ENCODE measurements at places on chromosomes 5 and 9.

GRCh38 chr9:17490110-17490509 is 88.8 kb upstream of the SH3GL2 start:
- no peak for DNase-seq

DNA sequence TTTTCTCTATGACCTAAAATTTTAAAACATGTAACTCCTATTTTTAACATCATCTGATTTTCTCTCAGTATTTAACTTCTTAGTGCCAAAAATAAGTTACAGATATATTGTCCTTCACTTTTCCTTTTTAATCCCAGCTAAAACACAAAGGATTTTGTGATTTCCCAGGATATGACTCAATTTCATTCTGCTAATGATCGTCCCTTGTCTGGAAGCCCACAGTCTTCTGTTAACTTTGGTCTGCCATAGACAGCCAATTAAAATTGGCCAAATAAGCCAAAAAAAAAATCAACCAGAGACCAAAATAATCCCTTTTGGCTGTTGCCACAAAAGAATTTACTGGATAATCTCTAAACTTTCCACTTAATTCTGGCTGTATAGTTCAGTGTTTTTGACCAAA is 124.5 kb upstream of the FST start:
- DNase-seq = no peak

- DNase-seq = no peak
These were observed 22.6 kb downstream of the MRRF start for GRCh38 chr9:122287214-122287720.

GRCh38 chr5:164962329-164962961 is 1457.0 kb downstream of the MAT2B start:
- no peak for DNase-seq

DNA sequence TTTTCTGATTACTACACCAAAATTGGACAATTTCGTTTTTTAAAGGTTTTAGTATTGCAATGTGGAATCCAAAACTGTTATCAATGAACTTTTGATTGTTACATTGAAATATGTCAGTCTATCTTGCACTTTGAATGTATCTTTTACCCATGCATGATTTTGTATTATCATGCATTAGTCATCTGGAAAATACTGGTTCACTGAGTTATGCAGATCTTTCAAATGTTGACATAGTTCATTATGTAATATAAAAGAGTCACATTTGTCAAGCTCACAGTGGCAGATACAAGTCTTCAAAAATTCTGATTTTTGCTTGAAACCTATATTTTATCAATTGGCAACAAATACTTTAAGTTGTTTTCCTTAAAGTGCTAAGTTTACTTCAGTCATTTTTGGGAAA is 85.2 kb downstream of the NR3C1 start:
- DNase-seq = no peak

DNA sequence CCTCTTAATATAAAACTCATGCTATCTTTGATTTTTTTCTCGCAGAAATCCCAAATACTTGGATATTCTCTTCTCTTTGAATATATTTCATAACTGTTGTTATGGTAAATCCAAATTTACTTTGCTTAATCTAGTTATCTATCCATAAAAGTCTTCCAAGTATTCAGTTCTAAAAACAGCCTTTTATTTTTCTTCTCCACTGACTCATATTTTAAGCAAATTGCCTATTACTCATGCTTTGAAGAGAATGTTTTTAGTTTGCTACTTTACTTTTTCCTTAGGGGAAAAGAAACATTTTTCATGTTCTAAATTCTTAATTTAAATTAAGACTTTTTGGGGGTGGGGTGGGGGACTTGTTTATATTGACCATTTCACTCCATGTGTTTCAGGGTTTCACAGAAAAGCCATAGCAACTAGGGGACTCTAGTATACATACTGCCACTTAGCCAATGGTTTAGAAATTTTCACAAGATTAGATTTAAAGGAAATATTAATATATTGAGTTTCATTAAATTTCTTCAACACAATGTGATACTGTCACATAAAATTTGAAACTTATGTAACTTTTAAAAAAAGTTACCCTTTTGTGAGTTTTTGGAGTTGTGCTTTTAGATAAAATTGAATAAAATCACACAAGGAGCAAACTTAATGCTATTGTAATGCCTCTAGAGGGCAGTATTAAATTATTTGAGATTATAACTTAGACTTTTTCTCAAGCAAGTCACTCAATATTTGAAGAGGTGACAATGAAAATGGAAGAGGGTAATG is 545.8 kb upstream of the ARRDC3 start:
- DNase-seq = peak; percentile 82

Data from adipocyte (in vitro differentiated cells).